Common myeloid progenitor, CD34-positive (primary cell): ENCODE measurements at places on chromosomes 1 and 21.

GRCh38 chr1:151993734-151994496, at the start of gene S100A10:
TSS of gene S100A10 (minus strand) at chr1:151993859. CDS start at chr1:151986230, 7,629 bp downstream.
- H3K27me3 ChIP-seq = no peaks in the 10 kb centered on the region
- no peaks in the 10 kb centered on the region for H3K4me1 ChIP-seq
- peak within 1 kb of the TSS; percentile 79 for H3K4me3 ChIP-seq
- H3K27ac ChIP-seq = no peak within 1 kb of the TSS
- peak; percentile 50 for DNase-seq

GRCh38 chr1:59564192-59564891, 250.4 kb upstream of the HOOK1 start:
- H3K27ac ChIP-seq = no peak overlapping the region
- no peak overlapping the region for H3K4me3 ChIP-seq
- H3K4me1 ChIP-seq = peaks cover 7% of the 10 kb centered on the region
- H3K27me3 ChIP-seq = no peaks in the 10 kb centered on the region
- no peaks in the 10 kb centered on the region for H3K36me3 ChIP-seq

DNA sequence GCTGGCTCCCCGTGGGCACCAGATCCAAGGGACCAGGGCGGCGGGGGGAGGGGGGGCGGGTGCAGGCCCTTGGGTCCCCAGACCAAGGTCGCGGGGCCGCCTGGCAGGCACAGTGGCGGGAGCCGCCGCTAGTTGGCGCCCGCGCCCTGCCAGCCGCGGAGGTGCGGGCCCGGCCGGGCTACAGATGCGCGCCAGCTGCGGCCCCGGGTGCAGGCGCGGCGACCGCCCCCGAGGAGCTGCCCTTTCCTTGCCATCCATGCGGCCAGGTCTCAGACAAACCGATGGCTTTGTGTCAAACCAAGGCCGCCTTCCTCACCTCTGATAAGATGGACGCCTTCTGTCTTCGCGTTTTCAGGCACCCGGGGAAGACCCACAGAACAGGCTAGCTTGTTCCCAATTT, 2.2 kb upstream of the RUNX3 start:
- H3K27ac ChIP-seq = no peak overlapping the region
- peak; percentile 55 for DNase-seq
- H3K27me3 ChIP-seq = no peaks in the 10 kb centered on the region
- H3K4me1 ChIP-seq = peaks cover 38% of the 10 kb centered on the region
- H3K4me3 ChIP-seq = peak overlapping the region; percentile 55
- H3K36me3 ChIP-seq = no peaks in the 10 kb centered on the region

DNA sequence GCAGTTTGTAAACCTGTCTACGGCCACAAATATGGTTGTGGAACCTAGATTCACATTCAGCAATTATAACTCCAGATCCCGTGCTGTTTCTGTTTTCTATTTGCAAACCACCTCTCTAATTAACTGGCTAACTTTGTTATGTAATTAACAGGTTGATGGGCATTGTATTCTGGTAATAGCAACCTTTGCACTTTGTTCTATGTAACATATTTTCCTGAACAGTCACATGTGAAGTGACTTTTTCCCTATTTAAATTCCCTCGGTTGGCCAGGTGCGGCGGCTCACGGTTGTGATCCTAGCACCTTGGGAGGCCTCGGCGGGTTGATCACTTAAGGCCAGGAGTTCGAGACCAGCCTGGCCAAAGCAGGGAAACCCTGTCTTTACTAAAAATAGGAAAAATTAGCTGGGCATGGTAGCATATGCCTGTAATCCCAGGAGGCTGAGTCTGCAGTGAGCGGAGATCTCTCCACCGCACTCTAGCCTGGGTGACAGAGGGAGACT, 1.4 kb downstream of the ACADM start:
- H3K4me1 ChIP-seq = peaks cover 23% of the 10 kb centered on the region
- no peaks in the 10 kb centered on the region for H3K27me3 ChIP-seq
- DNase-seq = no peak
- H3K27ac ChIP-seq = peak overlapping the region; percentile 94

DNA sequence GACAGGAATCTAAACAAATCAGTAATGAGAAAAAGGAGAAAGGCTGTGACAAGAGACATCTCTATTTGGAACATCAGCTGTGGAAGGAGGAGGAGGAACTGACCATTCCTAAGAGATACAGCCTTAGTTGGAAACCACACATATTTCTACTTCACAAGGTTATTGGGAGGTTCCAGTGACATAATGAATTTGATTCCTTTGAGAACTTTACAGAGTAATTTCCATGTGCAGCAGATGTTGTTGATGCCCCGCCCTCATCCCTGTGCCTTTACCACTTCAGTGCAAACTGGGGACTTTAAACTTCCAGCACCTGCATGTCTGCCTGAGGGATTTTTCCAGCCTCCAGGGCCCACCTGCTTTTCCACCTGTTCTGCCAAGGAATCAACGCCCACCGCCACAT, 9.3 kb upstream of the ST6GALNAC5 start:
- no peak for DNase-seq
- H3K27ac ChIP-seq = no peak overlapping the region
- H3K36me3 ChIP-seq = no peaks in the 10 kb centered on the region
- no peaks in the 10 kb centered on the region for H3K27me3 ChIP-seq

DNA sequence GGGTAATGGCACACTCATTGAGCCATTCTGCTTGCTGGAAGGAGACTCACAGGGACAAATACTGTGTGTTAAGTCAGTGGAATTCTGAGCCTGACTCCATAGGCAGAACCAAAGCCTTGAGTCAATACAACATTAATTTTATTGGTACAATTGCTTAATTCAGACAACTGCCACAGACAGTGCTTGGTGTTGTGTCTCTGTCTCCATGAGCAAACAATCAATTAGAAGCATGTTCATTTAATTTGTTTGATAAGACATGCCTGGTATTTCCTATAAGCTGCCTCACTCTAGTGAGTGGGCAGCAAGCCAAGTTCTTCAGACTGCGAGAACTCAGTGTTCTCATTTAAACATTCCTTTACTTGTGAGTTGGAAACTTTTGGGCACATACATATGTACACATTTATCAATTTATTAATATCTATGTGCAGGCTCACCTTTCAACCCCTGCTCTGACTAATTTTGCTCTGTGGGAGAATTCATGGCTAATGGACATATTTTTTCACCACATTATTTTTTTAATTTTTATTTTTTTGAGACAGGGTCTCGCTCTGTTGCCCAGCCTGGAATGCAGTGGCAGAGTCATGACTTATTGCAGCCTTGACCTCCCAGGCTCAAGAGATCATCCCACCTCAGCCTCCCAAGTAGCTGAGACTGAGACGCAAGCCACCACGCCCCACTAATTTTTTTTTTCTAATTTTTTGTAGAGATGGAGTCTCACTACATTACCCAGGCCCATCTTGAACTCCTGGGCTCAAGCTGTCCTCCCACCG, 4.5 kb upstream of the SRSF10 start:
- H3K4me3 ChIP-seq = no peak overlapping the region
- H3K36me3 ChIP-seq = no peaks in the 10 kb centered on the region
- peaks cover 43% of the 10 kb centered on the region for H3K4me1 ChIP-seq

- DNase-seq = no peak
- no peaks in the 10 kb centered on the region for H3K4me1 ChIP-seq
- H3K27me3 ChIP-seq = no peaks in the 10 kb centered on the region
- H3K36me3 ChIP-seq = no peaks in the 10 kb centered on the region
- no peak overlapping the region for H3K4me3 ChIP-seq
- no peak overlapping the region for H3K27ac ChIP-seq
Observed at GRCh38 chr1:89605692-89606091, 27.2 kb upstream of the LRRC8C start.

DNA sequence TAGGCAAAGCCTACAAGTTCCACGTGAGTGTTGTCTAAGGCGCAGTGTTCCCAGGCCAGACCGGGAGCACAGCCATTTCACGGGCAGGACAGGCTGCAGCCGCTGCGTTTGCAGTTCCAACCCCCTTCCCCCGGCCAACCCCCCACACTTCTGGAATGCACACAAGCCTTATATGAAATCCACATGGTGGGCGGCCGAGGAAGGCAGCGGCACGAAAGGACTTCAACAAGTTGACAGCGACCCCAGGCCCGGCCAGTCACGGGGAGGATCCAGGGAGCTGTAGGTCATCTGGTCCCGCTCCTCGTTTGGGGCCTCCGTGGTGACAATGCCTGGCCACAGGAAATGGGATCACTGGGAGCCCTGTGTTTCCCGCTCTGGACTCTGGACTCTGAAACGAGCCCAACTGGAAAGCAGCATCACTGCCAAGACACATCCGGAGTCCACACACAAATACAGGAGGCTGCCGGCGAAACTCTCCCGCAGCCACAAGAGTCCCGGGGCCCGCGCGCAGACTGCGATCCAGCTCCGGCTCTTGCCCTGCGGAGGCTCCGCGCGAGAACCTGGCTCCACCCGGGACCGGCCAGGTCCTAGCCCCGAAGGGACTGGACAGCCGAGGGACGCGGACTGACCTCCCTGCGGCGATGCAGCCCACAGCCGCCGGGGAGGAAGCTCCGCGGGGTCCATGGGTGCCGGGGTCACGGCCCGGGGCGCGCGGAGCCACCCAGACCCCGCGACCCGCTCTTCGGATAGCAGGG, 794 bp downstream of the NID1 start:
- peak; percentile 35 for DNase-seq
- H3K4me3 ChIP-seq = peak overlapping the region; percentile 34
- peaks cover 35% of the 10 kb centered on the region for H3K27me3 ChIP-seq
- H3K36me3 ChIP-seq = no peaks in the 10 kb centered on the region

- peaks cover 2% of the 10 kb centered on the region for H3K27me3 ChIP-seq
- no peaks in the 10 kb centered on the region for H3K4me1 ChIP-seq
- no peaks in the 10 kb centered on the region for H3K36me3 ChIP-seq
- no peak for DNase-seq
- no peak overlapping the region for H3K4me3 ChIP-seq
Observed at GRCh38 chr21:36535618-36536241, 55.8 kb upstream of the CLDN14 start.

DNA sequence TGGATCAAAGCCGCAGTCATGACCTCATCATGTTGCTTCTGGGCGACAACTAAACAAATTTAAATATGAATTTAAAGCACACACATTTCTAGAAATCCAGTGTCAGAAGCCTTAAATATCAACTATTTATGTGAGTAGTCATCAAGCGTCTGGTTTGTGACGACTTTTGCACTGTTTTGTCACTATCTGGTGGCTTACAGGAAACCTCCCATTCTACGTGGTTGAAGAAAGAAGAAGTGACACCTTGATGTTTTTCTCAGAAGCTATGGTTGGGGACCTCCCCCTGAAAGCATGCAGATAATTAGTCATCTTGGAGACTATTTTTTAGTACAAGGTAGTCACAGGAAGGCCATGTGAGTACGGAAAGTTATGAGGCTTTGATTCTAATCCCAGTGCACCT, 58.5 kb downstream of the TENT5C start:
- no peaks in the 10 kb centered on the region for H3K27me3 ChIP-seq
- H3K36me3 ChIP-seq = no peaks in the 10 kb centered on the region
- no peak overlapping the region for H3K27ac ChIP-seq
- H3K4me1 ChIP-seq = peaks cover 25% of the 10 kb centered on the region
- H3K4me3 ChIP-seq = no peak overlapping the region

- H3K4me1 ChIP-seq = no peaks in the 10 kb centered on the region
- no peaks in the 10 kb centered on the region for H3K36me3 ChIP-seq
- peak; percentile 41 for DNase-seq
- H3K27me3 ChIP-seq = no peaks in the 10 kb centered on the region
- H3K4me3 ChIP-seq = no peak overlapping the region
- no peak overlapping the region for H3K27ac ChIP-seq
Observed at GRCh38 chr21:29145852-29146453, 15.5 kb downstream of the MAP3K7CL start.

GRCh38 chr1:223443397-223443796, 50.2 kb downstream of the CCDC185 start:
- no peak for DNase-seq
- H3K27me3 ChIP-seq = no peaks in the 10 kb centered on the region
- H3K4me3 ChIP-seq = no peak overlapping the region
- H3K4me1 ChIP-seq = no peaks in the 10 kb centered on the region

DNA sequence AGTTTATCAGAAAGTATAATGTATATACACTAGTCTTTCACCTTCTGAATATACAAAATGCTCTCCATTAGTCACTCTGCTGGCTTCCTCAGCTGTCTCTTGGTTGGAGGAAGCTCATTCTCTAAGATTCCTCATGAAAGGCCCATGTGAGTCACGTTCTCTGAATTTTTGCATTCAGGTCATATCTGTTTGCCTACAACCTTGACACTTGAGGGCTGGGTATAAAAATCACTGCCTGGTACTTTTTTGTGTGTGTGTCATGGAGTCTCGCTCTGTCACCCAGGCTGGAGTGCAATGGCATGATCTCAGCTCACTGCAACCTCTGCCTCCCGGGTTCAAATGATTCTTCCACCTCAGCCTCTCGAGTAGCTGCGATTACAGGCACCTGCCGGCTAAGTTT, 2.8 kb upstream of the GALNT2 start:
- peaks cover 22% of the 10 kb centered on the region for H3K4me1 ChIP-seq
- H3K27ac ChIP-seq = no peak overlapping the region
- no peaks in the 10 kb centered on the region for H3K27me3 ChIP-seq
- DNase-seq = peak; percentile 19
- no peak overlapping the region for H3K4me3 ChIP-seq

GRCh38 chr1:57195436-57195941, 228.4 kb downstream of the DAB1 start:
- H3K4me1 ChIP-seq = no peaks in the 10 kb centered on the region
- no peaks in the 10 kb centered on the region for H3K36me3 ChIP-seq
- no peaks in the 10 kb centered on the region for H3K27me3 ChIP-seq
- DNase-seq = no peak
- H3K27ac ChIP-seq = no peak overlapping the region

DNA sequence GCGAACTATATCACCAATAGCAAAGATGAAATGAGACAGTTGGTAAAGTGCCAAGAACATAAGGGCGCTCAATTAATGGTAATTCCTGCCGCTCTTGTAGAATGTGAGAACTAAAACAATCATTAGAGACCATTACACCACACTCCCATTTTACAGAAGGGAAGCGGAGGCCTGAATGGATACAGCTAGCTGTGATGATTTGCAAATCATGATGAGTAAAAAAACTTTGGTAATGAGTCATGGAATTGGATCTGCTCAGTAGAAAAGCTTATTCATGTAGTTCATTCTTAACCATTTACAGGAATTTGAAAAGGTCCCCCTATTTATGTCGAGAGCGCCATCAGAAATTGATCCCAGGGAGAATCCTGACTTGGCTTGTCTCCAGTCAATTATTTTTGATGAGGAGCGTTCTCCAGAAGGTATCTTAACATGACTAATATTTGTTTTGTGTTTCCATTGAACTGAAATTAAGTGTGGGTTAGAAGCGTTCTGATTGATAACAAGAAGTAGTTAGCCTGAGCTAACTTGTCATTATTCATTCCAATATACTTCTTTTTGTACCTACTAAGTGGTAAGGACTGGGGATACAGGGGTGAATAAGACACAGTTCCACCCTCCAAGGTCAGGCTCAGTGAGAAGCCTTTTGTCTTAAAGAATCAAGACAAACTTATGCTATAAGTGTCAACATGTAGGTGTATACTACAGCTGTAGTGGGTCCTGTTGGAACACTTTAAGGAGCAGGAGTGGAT, 812 bp downstream of the TTC4 start:
- peaks cover 2% of the 10 kb centered on the region for H3K27me3 ChIP-seq
- DNase-seq = no peak
- H3K36me3 ChIP-seq = peaks cover 18% of the 10 kb centered on the region
- peak overlapping the region; percentile 87 for H3K27ac ChIP-seq
